ENCODE measurements at places on chromosomes 4 and X.

- DNase-seq: no peak
These were observed 35.1 kb downstream of the PRKX start for GRCh38 chrX:3678328-3678727.

DNA sequence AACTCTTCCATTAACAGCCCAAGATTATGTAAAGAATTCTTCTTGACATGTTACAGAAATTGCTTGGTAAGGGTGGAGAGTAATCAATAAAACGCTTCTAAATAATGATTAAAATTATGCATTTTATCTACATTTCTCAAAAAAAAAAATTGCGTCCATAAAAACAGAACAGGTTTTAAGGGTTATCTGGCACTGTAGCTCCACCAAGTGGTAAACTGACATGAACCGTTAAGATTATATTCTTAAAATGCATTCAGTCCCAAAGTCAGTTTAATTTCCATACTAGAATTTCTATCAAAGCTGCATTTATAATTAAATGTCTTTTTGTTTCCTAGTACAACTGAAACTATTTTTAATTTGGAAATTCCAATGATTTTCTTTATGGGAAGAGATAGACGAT, 214.0 kb upstream of the UGT8 start:
- DNase-seq: peak; percentile 11

- DNase-seq: no peak
These were observed 31.9 kb downstream of the ADD1 start for GRCh38 chr4:2875556-2875955.

- no peak for DNase-seq
These were observed 111.2 kb upstream of the ZNF827 start for GRCh38 chr4:146049802-146050201.

GRCh38 chr4:41329361-41329760, 72.6 kb downstream of the UCHL1 start:
- no peak for DNase-seq

- no peak for DNase-seq
These were observed 105.9 kb upstream of the SLC7A11 start for GRCh38 chr4:138348055-138348454.

DNA sequence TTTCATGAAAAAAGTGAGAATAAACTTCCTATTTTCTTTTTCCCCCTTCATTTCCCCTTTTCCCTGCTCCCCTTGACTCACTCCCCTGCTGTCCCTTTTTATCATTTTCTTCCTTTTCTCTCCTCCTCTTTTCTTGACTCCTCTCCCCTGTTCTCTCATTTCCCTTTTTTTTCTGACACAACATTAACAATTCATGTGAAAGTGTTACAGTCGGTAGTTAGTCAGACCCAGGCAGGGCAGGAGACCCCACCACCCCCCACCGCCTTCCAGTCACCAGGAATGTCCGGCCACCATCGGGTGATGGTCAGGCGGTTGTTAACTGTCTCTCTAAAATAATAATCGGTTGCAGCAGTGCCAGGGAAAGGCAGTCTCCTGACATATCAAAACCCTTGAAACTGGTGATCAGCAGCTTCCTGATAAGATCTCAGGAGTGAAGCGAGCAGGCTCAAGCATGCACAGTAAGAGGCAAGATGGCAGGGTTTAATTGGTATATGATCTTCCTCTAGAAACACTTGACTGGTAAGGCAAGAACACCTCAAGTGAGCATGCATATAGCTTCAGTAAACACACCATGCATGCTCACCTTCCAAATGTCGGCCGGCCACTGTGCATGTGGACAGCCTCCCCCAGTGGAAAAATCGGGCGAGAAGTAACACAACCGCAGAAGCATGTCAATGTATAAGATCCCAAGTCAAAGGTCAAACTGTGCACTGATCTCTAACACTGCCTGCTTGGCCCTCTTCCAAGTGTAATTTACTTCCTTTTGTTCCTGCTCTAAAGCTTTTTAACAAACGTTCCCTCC, 191.4 kb downstream of the NDST4 start:
- DNase-seq: peak; percentile 14

GRCh38 chr4:168535689-168536088, 38.8 kb downstream of the PALLD start:
- no peak for DNase-seq

- no peak for DNase-seq
These were observed 390.0 kb downstream of the GRXCR1 start for GRCh38 chr4:43282534-43282933.

DNA sequence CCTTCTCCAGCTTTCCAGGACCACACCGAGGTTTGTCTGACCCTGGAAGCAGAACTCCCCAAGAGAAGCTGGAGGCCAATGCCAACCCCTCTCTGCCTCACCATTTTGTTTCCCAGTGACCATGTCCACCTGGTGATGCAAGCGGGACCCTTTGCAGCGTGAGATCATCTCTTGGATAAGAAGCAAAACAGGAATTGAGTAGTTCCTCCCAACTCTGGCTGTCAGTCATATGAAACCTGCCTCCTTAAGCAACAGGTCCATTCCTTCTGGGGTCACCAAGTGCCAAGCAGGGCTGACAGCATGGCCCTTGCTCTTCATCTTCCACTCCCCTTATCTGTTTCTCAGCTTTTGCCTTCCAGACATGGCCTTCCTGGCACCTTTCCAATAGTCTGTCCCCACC, 41.3 kb upstream of the MTM1 start:
- no peak for DNase-seq

DNA sequence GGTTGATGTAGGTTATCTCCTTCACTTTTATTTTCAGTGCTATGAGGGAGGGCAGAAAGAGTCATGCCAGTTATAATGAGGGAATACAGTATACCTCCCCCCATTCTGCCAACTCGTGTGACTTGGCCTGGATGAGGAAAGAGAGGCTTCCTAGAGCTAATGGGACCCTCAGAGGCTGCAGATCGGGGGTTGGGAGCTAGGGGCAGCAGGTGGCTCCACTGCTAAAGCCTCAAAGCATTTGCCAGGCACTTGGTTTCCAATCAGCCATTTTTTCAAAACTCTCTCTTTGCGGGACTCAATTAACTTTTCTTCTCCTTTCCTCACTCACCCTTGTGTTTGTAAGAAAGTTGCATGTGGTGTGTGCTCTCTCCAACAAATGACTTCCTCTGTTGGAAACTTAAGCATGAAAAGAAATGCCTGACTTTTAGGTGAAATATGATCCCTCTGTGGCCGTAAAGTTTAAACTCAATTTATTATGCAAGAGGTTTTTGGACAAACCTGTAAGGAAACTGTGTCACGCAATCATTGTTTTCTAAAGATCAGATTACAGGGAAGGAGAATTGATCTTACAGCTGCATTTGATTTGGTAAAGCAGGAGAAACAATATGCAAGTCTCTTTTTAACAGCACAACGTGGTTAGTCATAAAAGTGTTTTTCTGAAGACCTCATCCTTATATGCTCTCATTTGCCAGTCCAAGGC, 7.0 kb downstream of the SFRP2 start:
- DNase-seq: no peak

- DNase-seq: no peak
These were observed 25.6 kb upstream of the SPP1 start for GRCh38 chr4:87949961-87950360.

DNA sequence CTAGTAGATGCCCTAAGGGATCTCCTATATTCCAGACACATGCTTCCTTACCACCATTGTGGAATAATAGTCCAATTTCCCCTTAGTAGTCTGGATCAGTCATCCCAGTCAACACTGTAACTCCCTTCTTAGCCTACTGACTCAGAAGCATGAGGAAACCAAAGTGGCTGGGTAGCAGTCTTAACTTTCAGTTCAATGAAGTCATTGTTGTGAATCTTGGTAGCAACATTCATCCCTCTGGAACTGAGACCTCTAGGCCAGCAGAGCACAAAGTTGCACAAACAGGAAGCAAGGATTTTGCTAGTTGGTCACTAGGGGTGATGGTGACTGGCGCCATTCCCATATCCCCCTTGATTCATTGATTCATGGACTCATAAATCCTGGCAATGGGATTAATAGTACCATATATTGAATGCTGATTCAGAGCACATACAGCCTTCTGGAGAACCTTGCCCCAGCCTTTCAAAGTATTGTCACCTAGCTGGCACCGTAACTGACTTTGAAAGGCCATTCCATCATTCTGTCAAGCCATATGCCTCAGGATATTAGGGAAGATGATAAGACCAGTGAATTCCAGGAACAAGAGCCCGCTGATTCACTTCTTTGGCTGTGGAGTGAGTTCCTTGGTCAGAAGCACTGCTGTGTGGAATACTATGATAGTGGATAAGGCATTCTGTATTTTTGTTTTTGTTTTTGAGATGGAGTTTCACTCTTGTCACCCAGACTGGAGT, 19.7 kb upstream of the GPAT3 start:
- no peak for DNase-seq

DNA sequence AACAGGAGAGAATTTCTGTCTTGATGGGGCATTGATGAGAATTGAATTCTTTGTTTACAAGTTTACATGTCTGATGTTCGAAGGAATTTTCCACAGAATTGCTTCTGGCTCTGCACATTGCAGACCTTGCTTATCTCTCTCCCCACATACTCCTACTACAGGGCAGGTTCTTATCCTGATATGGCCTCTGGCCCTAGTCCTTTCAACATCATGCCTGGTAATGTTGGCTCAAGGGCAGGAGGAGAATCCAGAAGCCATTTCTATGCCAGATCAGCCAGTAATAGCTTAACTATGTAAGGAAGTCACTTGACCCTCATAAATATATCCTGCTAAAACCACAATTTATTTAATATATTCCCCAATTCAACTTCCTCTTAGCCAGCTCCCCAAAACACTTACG, 24.3 kb upstream of the TSPAN5 start:
- DNase-seq: no peak

GRCh38 chrX:292900-293897, 12.0 kb downstream of the PLCXD1 start:
- DNase-seq: no peak

DNA sequence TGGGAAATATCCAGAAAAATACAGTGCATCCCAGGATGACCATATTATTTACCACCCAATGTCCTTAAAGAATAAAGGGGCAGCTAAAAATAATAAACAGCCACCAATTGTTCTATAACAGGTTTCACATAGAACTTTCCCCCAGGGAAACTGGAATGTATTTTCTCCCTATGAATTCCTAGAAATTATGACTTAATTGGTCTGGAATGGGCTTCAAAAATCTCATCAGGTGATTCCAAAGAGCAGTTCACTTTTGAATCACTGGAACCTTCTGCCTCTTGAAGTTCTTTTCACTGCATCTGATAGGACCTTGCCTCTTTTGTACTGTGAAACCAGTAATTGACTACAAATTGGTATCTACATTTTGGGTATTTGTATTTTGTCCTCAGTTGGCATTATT, 119.3 kb downstream of the ZNF330 start:
- no peak for DNase-seq

All from NCI-H1436 (cell line).